Activated CD4-positive, alpha-beta T cell treated with anti-CD3 and anti-CD28 coated beads, Interleukin-2, amount 50 U/mL, for 1 hour (primary cell): ENCODE measurements at places on chromosomes 5 and 9.
A peak's percentile ranks its signal among the peaks of the same experiment; 100 is the strongest.

GRCh38 chr5:23084815-23085214 lies 231.7 kb upstream of the CDH12 start:
- DNase-seq, result no peak

GRCh38 chr9:11471321-11471720 lies 858.5 kb upstream of the PTPRD start:
- DNase-seq, result no peak

GRCh38 chr9:137676998-137677397 lies 58.2 kb downstream of the EHMT1 start:
- DNase-seq, result no peak

GRCh38 chr5:140318792-140319191 lies 15.9 kb upstream of the PFDN1 start:
- DNase-seq, result no peak

DNA sequence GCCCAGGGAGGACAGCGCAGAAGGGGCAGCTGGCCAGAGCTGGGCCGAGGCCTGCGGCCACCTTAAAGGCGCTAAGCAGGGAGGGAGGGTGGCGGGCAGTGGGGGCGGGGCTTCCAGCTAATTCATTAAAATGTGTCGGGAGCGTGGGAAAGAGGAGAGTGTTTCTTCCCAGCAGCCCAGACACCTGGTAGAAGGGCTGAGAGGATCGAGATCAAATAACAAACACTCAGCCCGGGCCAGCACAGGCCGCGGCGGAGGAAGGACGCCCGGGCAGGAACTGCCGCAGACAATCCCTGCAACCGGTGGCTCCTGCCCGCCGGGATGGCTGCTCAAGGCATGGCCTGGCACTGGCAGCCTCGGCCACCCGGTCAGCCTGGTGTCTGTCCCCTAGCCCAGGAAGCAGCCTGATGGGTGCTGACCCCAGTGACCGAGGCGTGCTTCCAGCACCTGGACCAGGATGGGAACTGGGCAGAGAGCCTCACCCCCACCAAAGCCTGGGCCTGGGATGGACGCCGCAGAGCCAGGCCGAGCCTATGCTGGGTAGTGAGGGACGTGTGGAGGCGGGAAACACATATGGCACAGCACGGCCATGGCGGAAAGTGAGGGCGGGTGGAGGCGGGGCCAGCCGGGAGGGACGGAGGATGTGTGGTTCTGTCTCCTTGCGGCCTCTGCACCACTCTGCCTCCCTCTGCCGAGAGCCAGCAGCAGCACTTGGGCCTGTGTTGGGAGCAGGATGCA lies 3.2 kb upstream of the NRARP start:
- DNase-seq, result peak; percentile 54

DNA sequence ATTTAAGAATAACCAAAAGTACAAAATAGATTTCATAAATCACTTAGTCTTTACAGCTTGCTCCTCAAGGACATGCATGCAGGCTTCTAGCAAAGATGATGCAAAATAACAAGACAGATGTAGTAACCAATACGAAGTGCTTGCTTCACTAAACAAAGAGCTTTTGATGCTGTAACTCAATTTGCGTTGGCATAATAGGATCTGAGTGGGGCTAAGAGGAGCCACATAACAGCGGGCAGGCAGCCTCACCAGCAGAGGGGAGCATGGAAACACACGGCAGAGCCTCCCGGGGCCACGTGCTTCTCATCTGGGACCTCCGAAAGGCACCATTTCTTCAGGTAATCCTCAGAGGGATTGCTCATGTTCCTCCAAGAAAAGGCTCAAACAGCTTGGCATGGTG lies 139.7 kb downstream of the C5orf15 start:
- DNase-seq, result no peak

- DNase-seq, result no peak
These were observed 73.0 kb downstream of the C9orf85 start for GRCh38 chr9:71984403-71984802.

DNA sequence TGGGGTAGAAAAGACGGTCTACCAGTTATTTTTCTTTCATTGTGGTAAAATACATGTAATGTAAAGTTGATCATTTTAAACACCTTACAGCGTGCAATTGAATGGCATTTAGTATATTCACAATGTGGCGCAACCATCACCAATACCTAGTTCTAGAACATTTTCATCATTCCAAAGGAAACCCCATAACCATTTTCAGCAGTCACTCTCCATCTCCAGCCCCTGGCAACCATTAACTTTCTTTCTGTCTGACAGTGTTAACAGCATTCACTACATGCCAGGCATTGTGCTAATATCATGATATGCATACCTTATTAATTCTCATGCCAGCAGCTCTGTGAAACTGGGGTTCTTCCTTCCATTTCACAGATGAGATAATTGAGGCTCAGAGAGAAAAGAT lies 32.0 kb downstream of the PTGS1 start:
- DNase-seq, result no peak

DNA sequence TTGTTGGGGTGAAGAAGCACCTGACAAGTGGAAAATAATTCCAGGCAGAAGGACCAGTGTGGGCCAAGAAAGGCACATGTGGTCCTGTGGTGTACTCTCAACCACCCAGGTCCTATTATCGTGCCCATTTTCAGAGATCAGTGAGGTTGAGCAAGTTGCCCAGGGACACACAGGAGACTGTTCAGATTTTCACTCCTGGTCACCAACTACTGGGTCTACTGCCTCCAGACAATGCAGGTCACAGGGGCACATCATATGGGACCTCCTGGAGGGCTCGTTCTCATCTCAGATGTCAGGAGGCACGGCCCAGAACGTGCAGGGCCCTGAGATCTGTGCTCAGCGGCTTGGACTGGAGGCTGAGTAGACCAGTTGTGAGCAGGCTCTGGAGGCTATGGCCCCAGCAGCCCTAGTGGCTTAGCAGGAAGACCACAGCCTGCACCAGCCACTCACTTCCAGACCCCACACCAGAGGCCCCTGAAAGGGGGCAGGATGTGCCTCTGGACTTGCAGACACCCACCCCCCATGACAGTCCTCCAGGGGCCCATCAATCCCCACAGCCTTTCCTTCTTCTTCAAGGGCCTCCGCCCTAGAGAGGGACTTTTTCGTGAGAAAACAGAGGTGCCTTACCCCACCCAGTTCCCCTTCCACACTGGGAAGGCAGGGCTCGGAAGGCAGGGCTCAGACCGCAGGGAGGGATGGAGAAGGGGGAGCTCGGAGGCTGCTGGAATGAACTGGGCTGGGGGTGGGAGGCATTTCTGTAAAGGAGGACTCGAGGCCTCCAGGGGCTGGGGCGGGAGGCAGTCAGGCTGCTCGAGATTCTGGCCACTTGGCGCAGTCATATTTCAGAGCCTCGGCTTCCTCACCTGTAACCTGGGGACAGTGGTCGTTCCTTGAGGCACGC lies 82.7 kb upstream of the NEURL1B start:
- no peak for DNase-seq

GRCh38 chr5:37247496-37247895 lies 1.7 kb downstream of the CPLANE1 start:
- no peak for DNase-seq

DNA sequence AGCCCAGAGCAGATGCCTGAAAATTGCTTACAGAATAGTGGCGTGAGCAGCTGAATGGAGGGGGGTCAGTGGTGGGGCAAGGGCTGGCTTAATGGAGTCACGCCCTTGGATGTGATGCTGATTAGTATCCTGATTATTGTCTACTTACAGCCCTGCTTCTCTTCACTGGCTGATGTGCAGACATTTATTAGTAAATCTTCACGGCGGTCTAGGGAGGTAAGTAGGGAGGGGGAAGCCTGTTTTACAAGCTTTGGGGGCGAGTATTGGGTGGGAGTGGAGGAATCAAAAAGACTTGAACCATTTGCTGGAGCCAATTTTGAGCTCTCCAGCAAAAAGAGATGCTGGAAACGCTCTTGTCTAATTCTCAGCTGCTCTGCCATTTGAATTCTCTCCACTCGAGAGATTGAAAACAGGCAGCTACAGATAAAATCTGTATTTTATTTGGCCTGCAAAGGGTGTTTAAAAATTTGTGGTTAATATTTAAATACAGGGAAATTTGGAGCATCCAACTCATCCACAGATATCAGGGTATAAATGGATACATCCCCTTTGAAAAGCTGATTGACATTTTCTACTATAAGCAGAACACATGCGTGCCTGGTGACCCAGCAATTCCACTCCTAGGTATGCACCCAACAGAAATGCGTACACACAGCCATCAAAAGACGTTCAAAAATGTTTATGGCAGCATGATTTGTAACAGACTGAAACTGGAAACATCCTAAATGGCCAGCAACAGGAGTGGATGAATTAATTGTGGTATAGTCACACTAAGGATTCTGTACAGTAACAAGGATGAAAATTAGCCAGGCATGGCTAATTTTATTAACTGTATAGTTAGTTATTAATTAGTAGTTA lies 19.5 kb upstream of the ALDH1B1 start:
- no peak for DNase-seq

DNA sequence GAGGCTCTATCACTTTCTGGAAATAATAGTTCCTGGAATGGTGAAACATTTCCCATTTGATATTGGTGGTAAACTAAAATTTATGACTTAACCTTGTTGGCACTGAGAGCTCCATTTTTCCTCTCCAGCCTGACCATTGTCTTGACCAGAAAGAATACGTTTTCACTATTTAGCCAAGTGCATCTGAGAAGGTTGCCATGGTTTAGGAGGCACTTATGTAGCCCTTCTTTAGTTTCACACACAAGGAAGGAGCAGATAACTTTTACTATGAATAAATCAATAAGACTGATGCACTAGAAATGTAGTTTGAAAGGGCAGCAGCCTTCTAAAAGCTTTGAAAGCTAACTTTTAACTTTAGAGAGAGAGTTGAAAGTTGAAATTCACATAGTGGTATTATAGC lies 1045.5 kb upstream of the CDH6 start:
- DNase-seq, result no peak

DNA sequence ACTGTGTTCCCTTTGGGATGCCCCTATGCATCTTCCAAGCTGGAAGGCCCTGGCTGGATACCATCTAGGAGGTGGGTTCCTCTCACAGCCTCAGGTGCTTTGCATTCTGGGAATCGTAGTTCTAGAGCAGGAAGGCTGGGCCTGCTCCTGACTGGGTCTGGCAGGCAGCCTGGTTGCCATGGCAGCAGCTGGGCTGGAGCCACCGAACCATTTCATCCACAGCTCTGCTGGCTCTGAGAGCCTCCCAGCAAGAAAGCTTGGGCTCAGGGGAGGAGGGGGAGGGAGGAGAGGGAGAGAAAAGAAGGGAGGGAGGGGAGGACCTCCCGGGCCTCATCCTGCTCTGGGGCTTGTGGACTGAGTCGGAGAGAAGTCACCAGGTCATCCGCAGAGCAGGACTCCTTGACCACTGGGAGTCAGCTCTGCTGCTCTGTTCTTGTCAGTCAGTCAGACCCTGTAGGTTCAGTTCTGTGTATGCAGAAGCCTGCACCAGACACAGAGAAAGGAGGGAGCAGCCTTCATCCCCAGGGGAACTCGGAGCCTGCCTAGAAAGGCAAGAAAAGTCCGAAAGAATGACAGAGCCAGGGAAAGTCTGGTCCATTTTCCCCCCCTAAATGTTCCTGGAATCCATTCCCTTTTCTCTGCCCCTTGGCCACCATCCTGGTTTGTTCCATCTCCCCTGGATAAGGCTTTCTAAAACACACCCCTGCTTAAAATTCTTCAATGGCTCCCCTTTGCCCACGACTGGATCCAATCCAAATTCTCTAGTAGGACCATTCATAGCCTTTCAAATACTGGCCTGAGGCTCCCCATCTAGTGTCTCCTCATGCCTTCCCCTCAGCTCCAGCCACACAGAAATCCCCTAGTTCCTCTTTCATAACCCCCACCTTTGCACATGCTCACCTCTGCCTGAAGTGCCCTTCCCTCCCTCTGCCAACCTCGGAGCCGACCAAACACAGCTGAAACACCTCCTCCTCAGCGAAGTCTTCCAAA lies 65.4 kb upstream of the ARAP3 start:
- no peak for DNase-seq

DNA sequence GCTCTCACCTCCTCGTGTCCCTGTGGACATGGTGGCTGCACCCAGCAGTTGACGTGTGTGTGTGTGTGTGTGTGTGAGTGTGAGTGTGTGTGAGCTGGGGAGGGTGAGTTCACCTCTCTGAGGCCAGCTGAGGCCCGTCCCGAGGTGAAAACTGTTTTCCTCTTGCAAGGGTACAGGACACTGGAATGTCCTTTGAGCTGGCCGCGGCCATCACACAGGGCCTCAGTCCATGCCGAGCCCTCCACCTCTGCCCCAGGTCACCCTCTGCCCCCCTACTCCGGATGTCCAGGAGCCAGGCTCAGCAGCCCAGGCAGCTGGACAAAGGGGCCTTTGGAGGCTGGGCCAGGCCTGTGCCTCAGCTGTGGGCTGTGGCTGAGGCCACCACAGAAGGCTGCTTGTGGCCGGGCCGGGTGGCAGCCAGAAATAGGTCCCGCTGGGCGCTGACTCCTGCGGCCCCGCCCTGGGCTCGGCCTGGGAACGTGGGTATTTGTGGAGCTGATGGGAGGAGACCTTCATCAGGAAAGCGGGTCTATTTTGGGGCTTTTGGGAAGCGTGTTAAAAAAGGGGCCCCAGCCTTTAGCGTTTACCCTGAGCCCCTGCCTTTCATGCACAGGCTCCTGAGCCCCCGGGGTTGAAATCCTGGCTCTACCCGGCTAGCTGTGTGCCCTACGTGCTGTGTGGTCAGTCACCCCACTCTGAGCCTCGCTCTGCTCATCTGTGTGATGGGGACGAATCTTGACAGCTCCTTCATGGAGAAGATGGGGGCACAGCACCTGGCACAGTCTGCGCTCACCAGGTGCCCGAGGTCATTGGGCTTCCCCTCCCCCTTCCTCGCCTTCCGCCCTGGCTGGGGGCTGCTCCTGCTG lies 75.1 kb upstream of the IER5L start:
- no peak for DNase-seq

DNA sequence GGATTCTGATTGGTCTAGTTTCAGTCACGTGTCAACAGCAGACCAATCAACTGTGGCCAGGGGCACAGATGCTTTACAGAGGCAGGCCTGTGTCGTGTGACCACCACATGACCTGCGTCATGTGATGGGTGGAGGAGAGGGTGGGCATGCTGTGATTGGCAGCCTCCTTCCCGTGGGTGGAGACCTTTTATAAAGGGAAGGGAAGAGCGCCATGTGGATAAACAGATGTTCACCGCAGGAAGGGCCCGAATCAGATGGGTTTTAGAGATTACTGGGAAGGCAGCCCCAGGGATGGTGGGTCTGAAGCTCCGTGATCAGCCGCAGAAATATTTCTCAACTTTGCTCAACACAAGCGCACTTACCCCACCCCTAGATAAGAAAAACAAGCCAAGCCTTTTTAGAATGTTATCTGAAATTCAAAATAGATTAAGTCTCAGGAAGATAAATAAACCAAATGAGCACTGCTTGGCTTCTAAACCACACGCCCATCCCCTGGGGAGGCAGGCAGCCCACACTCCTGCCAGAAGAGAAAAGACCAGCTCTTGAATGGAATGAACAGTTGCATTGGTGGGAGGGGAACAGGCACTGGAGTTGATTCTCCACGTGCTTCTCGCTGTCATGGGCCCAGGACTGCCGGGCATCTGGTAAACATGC lies 43.6 kb downstream of the ROPN1L start:
- no peak for DNase-seq

- no peak for DNase-seq
These were observed 33.7 kb upstream of the ITGA1 start for GRCh38 chr5:52754051-52754450.

- DNase-seq, result no peak
These were observed 37.7 kb downstream of the FAM13B start for GRCh38 chr5:137995077-137995748.

GRCh38 chr5:87116825-87117512 lies 150.7 kb upstream of the RASA1 start:
- DNase-seq, result no peak
